Mesothelial cell of epicardium (in vitro differentiated cells): ENCODE measurements at places on chromosomes 6 and 20.

- no peaks in the 10 kb centered on the region for H3K27me3 ChIP-seq
- no peak for DNase-seq
- no peaks in the 10 kb centered on the region for H3K36me3 ChIP-seq
These were observed 64.5 kb upstream of the HIVEP1 start for GRCh38 chr6:11947575-11947974.

DNA sequence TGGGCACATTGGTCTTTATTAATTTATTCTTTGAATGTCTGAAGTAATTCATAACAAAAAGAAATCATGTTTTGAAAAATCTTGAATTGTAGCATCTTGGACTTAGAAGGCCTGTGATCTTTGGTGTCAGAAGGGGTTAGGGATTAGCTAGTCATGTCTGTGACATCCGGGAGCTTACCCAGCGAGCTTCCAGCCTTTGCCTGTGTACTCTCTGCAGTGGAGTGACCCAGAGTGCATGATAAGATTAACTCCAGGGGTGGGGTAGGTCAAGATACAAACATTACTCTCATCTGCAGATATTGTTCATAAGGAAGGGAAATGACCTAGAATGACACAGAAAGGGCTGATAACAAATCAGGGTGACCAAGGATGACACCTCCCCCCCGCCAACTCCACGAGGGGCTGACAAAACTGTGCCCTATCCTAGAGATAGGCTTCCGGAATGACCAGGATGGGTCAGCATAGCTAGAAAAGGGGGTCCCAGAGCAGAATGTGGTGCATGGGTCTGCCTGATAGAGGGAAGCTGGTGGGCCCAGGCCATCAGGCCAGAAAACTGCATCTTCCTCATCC, 56.6 kb upstream of the BLCAP start:
- no peak overlapping the region for H3K27ac ChIP-seq
- no peak for DNase-seq
- peaks cover 52% of the 10 kb centered on the region for H3K27me3 ChIP-seq
- no peaks in the 10 kb centered on the region for H3K4me1 ChIP-seq

DNA sequence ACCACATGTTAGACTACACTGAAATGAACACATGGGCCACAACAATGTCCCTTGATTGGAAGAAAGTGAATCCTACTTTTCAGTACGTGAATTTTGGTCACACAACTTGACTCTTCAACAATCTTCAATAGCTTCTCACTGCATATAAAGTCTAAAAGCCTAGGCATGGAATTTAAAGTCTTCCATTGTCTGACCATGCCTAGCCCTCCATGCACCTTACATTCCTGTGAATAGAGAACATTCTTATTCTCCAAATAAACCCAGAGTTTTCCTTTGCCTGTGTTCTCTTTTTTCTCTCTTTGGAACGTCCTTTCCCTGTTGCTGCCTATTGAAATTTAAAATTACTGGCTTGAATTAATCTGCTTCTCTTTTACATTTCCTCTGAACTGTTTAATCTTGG, 207.5 kb downstream of the ASCC3 start:
- peaks cover 11% of the 10 kb centered on the region for H3K36me3 ChIP-seq
- H3K4me3 ChIP-seq = no peak overlapping the region
- DNase-seq = no peak
- no peaks in the 10 kb centered on the region for H3K27me3 ChIP-seq
- H3K27ac ChIP-seq = no peak overlapping the region
- H3K4me1 ChIP-seq = no peaks in the 10 kb centered on the region

GRCh38 chr6:5439749-5440148, 178.4 kb downstream of the FARS2 start:
- no peak overlapping the region for H3K4me3 ChIP-seq
- H3K27ac ChIP-seq = no peak overlapping the region
- H3K36me3 ChIP-seq = peaks cover 12% of the 10 kb centered on the region
- H3K4me1 ChIP-seq = peaks cover 2% of the 10 kb centered on the region
- H3K27me3 ChIP-seq = no peaks in the 10 kb centered on the region
- DNase-seq = no peak

- no peaks in the 10 kb centered on the region for H3K36me3 ChIP-seq
- peaks cover 13% of the 10 kb centered on the region for H3K4me1 ChIP-seq
- peak overlapping the region; percentile 72 for H3K27ac ChIP-seq
- no peak overlapping the region for H3K4me3 ChIP-seq
These were observed 20.4 kb downstream of the PAX1 start for GRCh38 chr20:21725892-21726291.
